Trophoblast cell (in vitro differentiated cells and primary cell): ENCODE measurements at places on chromosomes 1 and 21.

GRCh38 chr1:62407398-62408009 lies 29.3 kb upstream of the USP1 start:
- H3K36me3 ChIP-seq = no peaks in the 10 kb centered on the region
- peaks cover 2% of the 10 kb centered on the region for H3K4me1 ChIP-seq
- no peak overlapping the region for H3K27ac ChIP-seq
- peak; percentile 91 for DNase-seq
- no peak overlapping the region for H3K4me3 ChIP-seq
- no peaks in the 10 kb centered on the region for H3K27me3 ChIP-seq

GRCh38 chr1:173869021-173869359 lies 810 bp downstream of the ZBTB37 start:
- H3K27me3 ChIP-seq = no peaks in the 10 kb centered on the region
- peaks cover 12% of the 10 kb centered on the region for H3K36me3 ChIP-seq
- H3K4me1 ChIP-seq = no peaks in the 10 kb centered on the region
- H3K27ac ChIP-seq = peak overlapping the region; percentile 99
- H3K4me3 ChIP-seq = peak overlapping the region; percentile 90
- peak; percentile 29 for DNase-seq

DNA sequence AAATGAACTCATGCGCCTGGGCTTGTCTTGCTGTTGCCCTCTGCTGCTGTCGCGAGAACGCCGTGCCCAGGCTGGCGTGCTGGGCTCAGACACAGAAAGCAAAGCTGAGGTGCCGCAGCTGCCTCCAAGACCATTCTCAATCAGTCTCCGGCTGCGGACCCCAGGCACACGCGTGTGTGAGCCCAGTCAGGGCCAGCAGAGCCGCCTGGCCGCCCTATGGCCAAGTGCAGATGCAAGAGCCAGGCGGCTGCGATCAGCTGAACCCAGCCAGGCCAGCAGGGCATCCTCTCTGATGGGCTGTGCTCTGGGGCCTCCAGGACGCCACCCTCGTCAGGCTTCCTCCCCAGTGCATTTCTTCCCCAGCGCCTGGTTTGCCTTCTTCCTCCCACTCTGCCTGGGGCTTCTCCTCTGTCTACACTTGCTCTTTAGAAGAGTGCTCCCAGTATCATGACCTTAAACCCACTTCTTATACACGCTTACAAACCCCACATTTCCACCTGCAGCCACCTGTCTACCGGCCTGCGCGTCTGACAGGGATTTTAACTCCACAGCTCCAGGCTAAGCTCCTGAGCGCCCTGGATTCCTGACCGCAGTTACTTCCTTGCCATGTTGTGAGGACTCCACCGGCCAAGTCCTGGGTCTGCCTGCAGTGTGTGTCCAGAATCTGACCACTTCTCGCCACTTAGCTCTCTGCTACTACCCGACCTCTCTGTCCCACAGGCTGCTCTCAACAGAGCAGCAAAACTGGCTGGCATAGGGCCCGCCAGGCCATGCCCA lies 21.7 kb upstream of the LRRC47 start:
- peaks cover 43% of the 10 kb centered on the region for H3K36me3 ChIP-seq
- no peak overlapping the region for H3K27ac ChIP-seq
- H3K27me3 ChIP-seq = no peaks in the 10 kb centered on the region
- no peak overlapping the region for H3K4me3 ChIP-seq
- H3K4me1 ChIP-seq = no peaks in the 10 kb centered on the region

DNA sequence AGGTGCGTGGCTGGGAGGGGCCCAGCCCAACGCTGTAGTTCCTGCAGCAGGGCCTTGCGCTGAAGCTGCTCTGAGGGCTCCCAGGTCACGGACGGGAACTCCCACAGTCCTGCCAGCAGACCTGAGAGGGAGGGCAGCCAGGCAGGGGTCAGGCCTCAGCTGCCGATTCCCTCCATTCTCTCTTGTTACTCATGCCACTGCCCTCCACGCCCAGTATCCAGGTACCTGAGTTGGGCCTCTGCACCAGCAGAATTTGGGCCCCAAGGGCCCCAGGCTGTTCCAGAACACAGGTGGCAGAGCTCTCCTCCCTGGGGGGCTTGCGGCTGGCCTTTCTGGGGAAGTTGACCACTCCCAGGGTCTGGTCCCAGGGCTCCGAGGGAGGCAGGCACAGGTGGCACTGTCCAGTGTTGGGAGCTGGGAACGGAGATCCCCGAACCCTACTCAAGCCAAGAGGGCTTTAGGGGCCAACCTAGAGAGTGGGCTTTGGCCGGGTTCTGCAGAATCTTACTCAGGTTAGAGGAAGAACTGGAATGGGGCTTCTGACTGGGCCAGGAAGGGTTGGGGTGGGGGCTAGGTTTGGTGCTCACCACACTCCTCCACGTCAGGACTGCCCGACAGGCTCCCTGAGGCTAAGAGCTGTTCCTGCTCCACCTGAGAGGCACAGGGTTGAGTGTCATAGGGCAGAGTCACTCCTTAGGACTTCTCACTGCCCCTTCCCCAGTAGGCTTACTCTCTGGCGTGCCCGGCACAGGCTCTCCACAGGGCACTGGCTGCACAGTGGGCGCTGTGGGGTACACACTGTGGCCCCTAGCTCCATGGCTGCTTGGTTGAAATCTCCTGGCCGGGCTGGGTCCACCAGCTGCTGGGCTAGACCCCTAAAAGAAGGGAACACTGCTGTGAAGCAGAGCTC lies 5.0 kb downstream of the HPDL start:
- no peak overlapping the region for H3K27ac ChIP-seq
- no peaks in the 10 kb centered on the region for H3K27me3 ChIP-seq
- H3K4me3 ChIP-seq = no peak overlapping the region
- H3K36me3 ChIP-seq = peaks cover 16% of the 10 kb centered on the region

DNA sequence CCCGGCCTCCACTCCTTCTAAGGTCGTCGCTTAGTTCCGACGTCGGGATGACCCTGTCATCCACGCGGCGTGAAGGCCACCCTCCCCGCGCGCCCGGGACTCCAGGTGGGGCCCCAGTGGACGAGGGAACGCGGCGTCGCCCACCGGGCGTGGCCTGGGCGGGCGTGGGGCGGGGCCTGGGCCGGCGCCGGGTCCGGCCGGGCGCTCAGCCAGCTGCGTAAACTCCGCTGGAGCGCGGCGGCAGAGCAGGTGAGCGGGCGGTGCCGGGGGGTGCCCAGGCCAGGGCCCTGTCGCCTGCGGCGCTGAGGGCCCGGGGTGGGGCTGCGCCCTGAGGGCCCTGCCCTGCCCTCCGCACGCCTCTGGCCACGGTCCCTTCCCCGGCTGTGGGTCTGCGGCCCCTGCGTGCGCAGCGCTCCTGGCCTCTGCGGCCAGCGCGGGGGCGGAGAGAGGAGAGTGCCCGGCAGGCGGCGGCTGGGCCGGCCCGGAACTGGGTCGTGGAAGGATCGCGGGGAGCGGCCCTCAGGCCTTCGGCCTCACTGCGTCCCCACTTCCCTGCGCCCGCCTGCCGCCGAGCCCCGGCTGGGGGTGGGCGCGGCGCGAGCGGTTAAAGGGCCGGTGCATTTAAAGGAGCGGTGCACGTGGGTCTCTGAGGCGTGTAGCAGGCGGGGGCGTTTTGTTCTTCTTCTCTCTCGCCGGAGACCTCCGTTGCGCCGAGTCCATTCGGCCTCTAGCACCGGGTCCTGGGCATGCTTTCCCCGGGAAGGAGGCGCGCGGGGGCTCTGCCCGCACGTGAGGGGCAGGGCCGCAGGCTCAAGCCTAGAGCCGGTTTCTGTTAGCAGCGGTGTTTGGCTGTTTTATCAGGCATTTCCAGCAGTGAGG lies at the start of gene PSEN2:
PSEN2 (plus strand) TSS at position 216 of the 879 bp plus-strand sequence. CDS start 11,292 bp downstream, outside the sequence.
- peak; percentile 48 for DNase-seq
- no peaks in the 10 kb centered on the region for H3K27me3 ChIP-seq
- no peaks in the 10 kb centered on the region for H3K36me3 ChIP-seq
- no peak within 1 kb of the TSS for H3K27ac ChIP-seq
- H3K4me1 ChIP-seq = peaks cover 14% of the 10 kb centered on the region

DNA sequence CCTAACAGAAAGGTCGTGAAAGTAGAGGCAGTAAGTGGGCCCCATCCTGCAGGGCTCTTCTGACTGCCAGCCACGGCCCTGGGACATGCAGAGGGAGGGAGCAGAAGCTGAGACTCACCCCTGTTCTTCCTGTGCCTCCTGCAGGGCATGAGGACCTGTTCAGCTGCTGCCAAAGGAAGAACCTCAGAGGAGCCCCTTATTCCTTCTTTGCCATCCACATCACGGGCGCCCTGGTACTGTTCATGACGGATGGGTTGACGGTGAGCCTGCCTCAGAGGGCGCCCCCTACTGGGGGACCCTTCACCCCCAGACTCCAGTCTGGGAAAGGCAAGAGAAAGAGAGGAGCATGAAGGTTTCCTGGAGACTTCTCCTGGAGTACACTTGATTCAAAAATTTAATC lies 47.1 kb downstream of the ELK4 start:
- H3K4me3 ChIP-seq = no peak overlapping the region
- no peak for DNase-seq
- H3K4me1 ChIP-seq = no peaks in the 10 kb centered on the region
- no peaks in the 10 kb centered on the region for H3K36me3 ChIP-seq
- no peaks in the 10 kb centered on the region for H3K27me3 ChIP-seq

DNA sequence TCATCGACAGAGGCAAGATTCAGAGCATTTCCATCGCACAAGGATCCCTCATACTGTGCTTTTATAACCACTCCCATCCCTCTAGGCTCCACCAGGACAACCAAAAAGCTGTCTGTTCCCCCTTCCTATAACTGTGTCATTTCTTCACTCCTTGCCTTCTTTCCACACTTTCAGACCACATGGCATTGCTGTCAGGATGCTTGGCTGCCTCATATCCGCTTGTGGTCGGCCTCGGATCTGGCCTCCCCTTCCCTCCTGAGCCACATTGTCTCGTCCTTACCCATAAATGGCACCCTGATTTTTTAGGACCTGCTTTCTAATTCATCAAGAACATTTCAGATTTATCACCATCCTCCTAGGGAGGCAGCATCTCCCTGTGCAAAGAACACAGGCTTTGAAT lies 80.5 kb downstream of the HIVEP3 start:
- no peak overlapping the region for H3K27ac ChIP-seq
- peaks cover 1% of the 10 kb centered on the region for H3K27me3 ChIP-seq
- DNase-seq = no peak
- H3K4me1 ChIP-seq = no peaks in the 10 kb centered on the region

DNA sequence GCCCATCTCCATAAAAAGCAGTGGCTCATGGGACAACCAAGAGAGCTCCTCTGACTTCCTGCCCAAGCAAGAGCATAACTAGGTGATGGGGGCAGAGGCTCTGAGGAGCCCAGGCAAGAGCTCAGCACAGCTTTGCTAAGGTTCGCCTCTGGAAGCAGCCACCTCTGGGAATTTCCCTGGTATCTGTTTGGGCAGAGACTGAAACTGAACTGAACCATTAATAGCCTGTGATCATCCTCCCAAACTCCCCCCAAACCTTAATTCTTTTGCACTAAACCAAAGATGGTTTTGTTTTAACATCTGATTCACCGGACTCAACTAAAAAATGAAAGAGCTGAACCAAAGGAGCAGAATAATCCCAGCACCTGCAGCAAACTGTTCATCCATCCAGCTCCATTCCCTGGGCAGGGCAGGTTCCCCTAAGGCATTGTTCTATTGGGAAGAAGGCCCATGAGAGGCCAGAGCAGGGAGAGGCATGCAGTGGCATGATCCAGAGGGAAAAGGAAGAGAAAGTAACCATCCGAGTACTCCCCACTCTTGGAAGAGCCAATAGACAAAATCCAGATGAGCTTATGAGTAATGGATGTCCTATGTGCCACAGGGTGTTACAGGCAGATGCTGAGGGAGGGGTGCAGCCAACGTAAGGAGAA lies 77.8 kb upstream of the KAZN start:
- no peaks in the 10 kb centered on the region for H3K36me3 ChIP-seq
- no peak for DNase-seq
- no peak overlapping the region for H3K27ac ChIP-seq

GRCh38 chr1:94037392-94038229 lies 83.3 kb downstream of the ABCA4 start:
- peak overlapping the region; percentile 65 for H3K27ac ChIP-seq
- H3K4me3 ChIP-seq = no peak overlapping the region
- H3K36me3 ChIP-seq = peaks cover 2% of the 10 kb centered on the region
- H3K4me1 ChIP-seq = peaks cover 18% of the 10 kb centered on the region
- no peaks in the 10 kb centered on the region for H3K27me3 ChIP-seq
- DNase-seq = no peak

DNA sequence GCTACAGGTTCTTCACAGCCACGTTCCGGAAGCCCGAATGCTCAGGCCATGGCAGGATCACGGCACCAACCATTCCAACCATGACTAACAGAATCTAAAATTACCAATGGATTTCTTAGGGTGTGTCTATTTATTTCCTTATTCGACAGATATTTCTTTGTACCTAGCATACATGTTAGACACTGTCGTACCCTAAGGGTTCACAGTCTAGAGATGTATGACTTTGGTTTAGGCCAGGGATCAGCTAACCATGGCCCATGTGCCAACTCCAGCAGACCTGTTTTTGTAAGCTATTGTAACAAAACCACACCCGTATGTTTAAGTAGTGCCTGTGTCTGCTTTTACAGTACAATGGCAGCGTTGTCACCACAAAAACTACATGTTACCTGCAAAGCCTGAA lies 167.0 kb downstream of the NR5A2 start:
- H3K36me3 ChIP-seq = no peaks in the 10 kb centered on the region
- DNase-seq = no peak
- H3K4me3 ChIP-seq = no peak overlapping the region
- H3K27ac ChIP-seq = no peak overlapping the region

GRCh38 chr1:188778578-188778977 lies 1699.1 kb downstream of the BRINP3 start:
- DNase-seq = no peak
- H3K27me3 ChIP-seq = no peaks in the 10 kb centered on the region
- no peaks in the 10 kb centered on the region for H3K36me3 ChIP-seq
- no peak overlapping the region for H3K27ac ChIP-seq

- no peaks in the 10 kb centered on the region for H3K4me1 ChIP-seq
- DNase-seq = no peak
- H3K36me3 ChIP-seq = no peaks in the 10 kb centered on the region
These were observed 426.8 kb downstream of the ADGRL2 start for GRCh38 chr1:82227306-82228095.

DNA sequence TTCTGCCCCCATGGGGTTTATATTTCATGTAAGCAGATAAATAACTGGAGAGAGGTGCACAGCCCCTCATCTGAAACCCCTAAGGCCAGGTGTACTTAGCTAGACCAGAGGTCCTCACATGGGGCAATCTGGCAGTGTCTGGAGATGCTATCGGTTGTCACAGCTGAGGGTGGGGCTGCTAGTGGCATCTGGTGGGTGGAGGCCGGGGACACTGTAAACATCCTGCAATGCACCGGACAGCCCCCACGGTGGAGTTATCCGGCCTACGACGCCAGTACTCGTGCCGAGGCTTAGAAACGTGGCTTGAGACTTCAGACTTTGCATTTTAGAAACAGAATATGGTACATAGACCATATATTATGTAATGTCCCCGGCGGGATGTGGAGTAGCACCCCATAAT lies 186.5 kb upstream of the VAMP3 start:
- no peak for DNase-seq
- H3K36me3 ChIP-seq = no peaks in the 10 kb centered on the region
- no peak overlapping the region for H3K4me3 ChIP-seq
- no peaks in the 10 kb centered on the region for H3K27me3 ChIP-seq
- no peaks in the 10 kb centered on the region for H3K4me1 ChIP-seq

DNA sequence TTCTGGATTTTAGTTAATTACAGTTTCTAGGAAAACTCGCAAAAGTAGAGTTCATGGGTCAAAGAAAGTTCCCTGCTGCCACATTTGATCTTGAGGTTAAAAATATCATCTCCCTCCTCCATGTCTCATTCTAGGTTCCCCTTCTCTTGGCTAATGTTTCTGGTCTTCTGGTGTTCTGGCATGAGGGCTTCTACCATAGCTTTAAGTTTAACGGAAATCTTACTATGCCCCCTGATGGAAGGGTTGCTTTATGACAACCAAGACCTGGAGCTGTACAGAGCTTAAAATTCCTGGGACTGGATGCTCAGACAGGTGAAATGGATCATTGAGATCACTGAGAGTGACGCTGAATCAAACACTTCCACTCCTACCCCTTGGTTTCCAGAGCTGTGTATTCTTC lies 1881.7 kb downstream of the MRPL39 start:
- DNase-seq = no peak
- H3K27ac ChIP-seq = no peak overlapping the region
- H3K4me3 ChIP-seq = no peak overlapping the region
- no peaks in the 10 kb centered on the region for H3K4me1 ChIP-seq
- no peaks in the 10 kb centered on the region for H3K27me3 ChIP-seq
- H3K36me3 ChIP-seq = no peaks in the 10 kb centered on the region
